ENCODE measurements at places on chromosomes 1 and 21. TPM values are rescaled to one million over a fixed set of nuclear protein-coding genes. Genes with fewer than 3 reads are reported as not detected.

Gene RORC
- total RNA-seq, result 98.0 TPM

Gene HNRNPR
- 70.4 TPM for total RNA-seq

DNA sequence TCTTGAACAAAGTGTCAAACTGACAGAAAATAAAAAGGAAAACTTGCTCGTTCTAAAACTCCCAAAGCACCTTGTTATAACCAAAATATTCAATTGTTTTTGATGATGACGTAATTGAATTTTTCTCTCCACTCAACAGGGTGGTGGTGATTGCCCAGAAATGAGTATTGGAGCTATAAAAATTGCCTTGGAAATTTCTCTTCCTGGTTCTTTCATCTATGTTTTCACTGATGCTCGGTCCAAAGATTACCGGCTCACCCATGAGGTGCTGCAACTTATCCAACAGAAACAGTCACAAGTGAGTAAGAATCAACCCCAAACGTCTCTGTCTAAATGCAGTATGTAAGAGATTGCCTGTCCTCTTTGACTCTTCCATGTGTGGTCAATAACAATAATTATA is 130.1 kb downstream of the HMCN1 start:
- H3K27me3 ChIP-seq, result no peaks in the 10 kb centered on the region
- DNase-seq, result no peak
- H3K4me1 ChIP-seq, result no peaks in the 10 kb centered on the region
- H3K27ac ChIP-seq, result no peak overlapping the region
- no peak overlapping the region for H3K4me3 ChIP-seq
- H3K36me3 ChIP-seq, result no peaks in the 10 kb centered on the region

DNA sequence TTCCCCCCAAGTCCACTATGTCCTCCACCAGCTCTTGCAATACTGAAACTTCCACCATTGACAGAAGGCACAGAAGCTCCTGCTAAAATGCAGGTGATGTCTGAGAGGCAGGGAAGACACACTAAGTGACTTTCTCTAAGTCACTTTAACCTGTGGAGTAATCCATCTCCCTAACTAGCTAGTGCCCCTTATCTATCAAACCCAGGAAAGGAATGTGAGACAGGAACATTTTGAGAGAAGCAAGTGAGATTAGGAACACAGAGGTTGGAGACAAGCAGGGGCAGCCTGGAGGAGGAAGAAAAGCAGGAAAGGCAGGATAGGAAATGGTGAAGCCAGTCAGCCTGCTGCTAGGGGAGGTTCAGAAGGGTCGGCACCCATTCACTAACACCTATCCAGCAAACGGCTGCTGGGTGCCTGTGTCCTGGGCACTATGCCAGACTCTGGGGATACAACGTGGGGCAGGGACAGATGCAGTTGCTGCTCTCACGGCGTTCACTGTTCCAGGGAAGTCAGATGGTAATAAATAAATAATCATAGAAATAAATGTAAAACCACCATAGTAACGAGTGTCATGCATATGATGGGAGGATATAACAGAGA is 7.0 kb downstream of the GPA33 start:
- no peaks in the 10 kb centered on the region for H3K27me3 ChIP-seq
- no peak for DNase-seq
- H3K4me1 ChIP-seq, result peaks cover 10% of the 10 kb centered on the region
- H3K27ac ChIP-seq, result no peak overlapping the region

- no peak overlapping the region for H3K4me3 ChIP-seq
- DNase-seq, result no peak
- no peak overlapping the region for H3K27ac ChIP-seq
- no peaks in the 10 kb centered on the region for H3K27me3 ChIP-seq
Observed at GRCh38 chr1:95723346-95723745, 489.3 kb downstream of the RWDD3 start.

Gene NEGR1
- 5.6 TPM for total RNA-seq

DNA sequence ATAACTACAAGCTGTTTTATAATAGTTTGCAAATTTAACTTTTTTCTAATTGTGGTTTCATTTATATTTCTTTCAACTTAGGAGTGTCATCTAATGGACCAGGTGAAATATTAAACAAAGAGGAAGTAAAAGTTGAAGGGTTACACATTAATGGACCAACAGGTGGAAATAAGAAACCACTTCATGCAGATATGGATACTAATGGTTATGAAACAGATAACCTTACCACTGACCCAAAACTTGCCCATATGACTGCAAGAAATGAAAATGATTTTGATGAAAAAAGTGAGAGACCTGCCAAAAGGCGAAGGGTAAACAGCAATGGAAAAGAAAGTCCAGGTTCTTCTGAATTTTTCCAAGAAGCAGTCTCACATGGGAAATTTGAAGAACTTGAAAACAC is 59.7 kb downstream of the MIER1 start:
- no peak for DNase-seq
- H3K27ac ChIP-seq, result no peak overlapping the region
- no peaks in the 10 kb centered on the region for H3K27me3 ChIP-seq
- H3K36me3 ChIP-seq, result peaks cover 95% of the 10 kb centered on the region
- no peaks in the 10 kb centered on the region for H3K4me1 ChIP-seq

Gene SRSF4
- 69.0 TPM for total RNA-seq

DNA sequence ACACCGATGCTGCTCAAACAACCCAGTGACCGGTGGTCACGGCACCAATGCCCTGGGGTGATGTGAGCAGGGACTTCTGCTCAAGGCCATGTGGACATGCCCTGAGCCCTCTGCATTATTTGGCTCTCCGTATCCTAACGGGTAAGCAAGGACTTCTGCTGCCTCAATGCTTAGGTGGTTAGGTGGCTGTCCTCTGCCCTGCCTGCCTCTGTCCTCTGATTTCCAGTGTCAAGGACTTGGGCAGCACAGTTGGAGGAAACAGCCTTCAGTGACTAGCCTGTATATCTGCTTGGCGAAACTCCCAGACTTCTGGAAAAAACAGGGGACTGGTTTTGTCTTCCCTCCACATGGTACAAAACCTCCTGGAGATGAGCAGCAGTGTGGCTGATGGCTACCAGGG is 34.5 kb downstream of the DNAJC11 start:
- no peak overlapping the region for H3K4me3 ChIP-seq
- no peak overlapping the region for H3K27ac ChIP-seq
- peaks cover 1% of the 10 kb centered on the region for H3K4me1 ChIP-seq
- H3K27me3 ChIP-seq, result no peaks in the 10 kb centered on the region

Gene TIAM1
- 1.7 TPM for total RNA-seq

- H3K36me3 ChIP-seq, result peaks cover 7% of the 10 kb centered on the region
- DNase-seq, result no peak
- no peak overlapping the region for H3K27ac ChIP-seq
- no peaks in the 10 kb centered on the region for H3K27me3 ChIP-seq
Observed at GRCh38 chr21:26025536-26026512, 144.7 kb downstream of the APP start.

Measured in psoas muscle (tissue), 8 donors.